Effector memory CD4-positive, alpha-beta T cell (primary cell): ENCODE measurements at places on chromosomes 4 and X.

DNA sequence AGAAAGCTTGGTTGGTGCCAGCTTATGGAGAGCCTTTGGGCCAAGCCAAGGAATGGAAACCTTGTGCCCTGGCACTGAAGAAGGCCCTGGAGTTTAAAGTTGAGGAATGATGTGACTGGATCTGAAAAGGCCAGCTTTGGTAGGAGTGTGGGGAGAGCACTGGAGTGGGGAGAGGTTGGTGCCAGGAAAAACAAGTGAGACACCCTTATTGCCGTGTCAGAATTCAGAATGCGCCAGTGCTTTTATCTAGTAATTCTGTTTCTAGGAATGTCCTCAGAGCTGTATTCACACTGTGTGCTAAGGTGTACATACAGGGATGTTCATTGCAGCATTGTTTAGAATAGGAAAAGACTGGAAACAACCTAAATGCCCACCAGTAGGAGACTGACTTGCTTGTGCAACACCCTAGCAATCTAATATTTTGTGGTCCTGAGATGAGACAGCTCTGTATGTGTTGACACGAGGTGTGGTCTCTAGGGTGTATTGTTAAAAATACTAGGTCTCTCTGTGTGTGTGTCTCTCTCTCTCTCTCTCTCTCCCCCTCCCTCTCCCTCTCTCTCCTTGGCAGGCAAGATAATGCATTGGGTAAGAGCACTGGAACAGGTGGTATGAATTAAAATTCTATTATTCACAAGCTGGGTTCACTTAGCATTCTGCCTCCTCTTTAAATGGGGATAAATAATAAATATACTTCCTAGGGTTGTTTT is 107.8 kb downstream of the GATB start:
- DNase-seq, result no peak

- no peak for DNase-seq
These were observed 44.6 kb upstream of the TEX13A start for GRCh38 chrX:105265093-105265492.

DNA sequence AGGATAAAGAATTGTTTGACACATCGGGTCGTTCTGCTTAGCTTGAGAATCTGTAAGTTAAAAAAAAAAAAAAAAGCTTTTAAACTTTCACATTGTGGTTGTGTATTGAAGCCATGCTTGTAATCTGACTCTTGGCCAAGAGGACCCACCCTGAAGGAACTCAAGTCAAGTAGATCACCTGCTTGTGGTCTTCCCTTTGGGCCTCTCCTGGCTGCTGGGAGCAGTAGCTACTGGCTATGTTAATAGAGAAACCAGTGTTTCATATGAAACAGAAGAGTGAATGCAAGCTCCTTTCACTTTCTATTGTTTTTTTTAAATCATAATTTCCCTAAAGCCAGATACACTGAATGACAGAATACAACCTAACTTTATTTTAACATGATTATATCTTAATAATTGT is 402.4 kb upstream of the NDST4 start:
- DNase-seq, result no peak

DNA sequence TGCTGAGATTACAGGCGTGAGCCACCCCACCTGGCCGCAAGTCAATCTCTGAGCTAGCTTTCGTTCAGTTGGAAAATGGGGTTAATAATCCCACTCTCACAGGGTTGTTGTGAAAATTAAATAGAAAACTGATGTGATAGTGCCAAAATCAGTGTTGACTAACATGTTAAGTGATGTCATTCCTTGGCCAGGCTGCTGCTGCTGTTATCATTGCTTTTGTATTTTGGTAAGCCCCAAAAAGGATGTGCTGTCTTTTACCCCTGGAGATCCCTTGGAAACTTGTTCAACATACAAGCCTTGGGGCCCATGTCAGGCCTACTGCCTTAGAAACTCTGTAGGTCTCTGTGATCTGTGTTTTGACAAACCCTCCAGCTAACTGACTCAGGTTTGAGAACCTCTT is 106.3 kb downstream of the AFF1 start:
- DNase-seq, result no peak

GRCh38 chr4:157075811-157076577 is at the start of gene GLRB:
TSS of gene GLRB (plus strand) at chr4:157076150. CDS start at chr4:157078025, 1,875 bp downstream.
- no peak for DNase-seq
